ENCODE measurements at places on chromosomes 1 and 21. TPM values are rescaled to one million over a fixed set of nuclear protein-coding genes. Genes with fewer than 3 reads are reported as not detected.

The FAM163A gene
- polyA plus RNA-seq: not detected

GRCh38 chr1:166184897-166185296 lies 18.1 kb upstream of the FAM78B start:
- DNase-seq: peak; percentile 21

The MEF2D gene
- polyA plus RNA-seq: 11.5 TPM

GRCh38 chr21:38441153-38441552 lies 57.1 kb downstream of the ERG start:
- no peak for DNase-seq

- no peak for DNase-seq
These were observed 37.1 kb upstream of the RAP1GAP start for GRCh38 chr1:21706151-21706835.

- DNase-seq: no peak
These were observed 858 bp upstream of the SUSD4 start for GRCh38 chr1:223364685-223365382.

GRCh38 chr1:85230305-85230977 lies 29.0 kb downstream of the C1orf52 start:
- DNase-seq: no peak

The B3GALT5 gene
- polyA plus RNA-seq: not detected

GRCh38 chr21:42443181-42443785 lies 39.6 kb downstream of the UBASH3A start:
- no peak for DNase-seq

- DNase-seq: no peak
These were observed 136.6 kb upstream of the VANGL1 start for GRCh38 chr1:115505148-115505571.

DNA sequence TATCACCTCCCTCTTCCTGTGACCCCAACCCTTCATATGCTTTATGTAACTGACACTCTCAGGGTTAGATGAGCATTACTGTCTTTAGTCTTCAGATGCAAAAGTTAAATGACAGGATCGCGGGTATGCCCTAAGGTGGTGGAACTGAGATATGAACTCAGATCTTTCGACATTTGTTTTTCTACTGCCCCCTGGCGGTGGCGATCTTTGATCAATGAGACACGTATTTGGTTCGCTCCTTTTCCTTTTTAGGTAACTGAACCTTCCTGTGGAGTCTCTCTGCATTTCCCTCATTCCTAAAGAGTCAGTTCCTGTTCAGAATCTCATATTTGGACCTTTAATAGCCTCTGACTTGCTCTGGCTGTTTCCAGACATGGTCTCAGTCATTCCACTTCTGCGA lies 47.8 kb upstream of the ZP4 start:
- no peak for DNase-seq

GRCh38 chr21:15430577-15430976 lies 299.2 kb upstream of the USP25 start:
- no peak for DNase-seq

DNA sequence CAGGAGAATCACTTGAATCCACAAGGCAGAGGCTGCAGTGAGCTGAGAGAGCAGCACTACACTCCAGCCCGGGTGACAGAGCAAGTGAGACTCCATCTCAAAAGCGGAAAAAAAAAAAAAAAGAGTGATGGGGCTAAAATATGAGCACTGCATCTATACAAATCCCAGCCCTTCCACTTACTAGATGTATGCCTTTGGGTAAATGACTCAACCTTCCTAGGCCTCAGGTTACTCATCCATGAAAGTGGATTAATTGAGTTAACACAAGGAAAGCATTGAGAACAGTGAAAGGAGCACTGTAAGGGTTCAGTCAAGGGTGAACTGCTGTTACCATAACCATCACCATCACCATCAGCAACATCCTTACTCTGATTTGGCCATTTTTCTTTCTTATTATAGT lies 226.4 kb upstream of the C8B start:
- DNase-seq: no peak

GRCh38 chr1:202860744-202861419 lies 28.1 kb downstream of the RABIF start:
- no peak for DNase-seq

- DNase-seq: no peak
These were observed 52.7 kb downstream of the TRMT1L start for GRCh38 chr1:185104083-185104482.

The CRNN gene
- polyA plus RNA-seq: 0.05 TPM

The HMCN1 gene
- polyA plus RNA-seq: 3.3 TPM

DNA sequence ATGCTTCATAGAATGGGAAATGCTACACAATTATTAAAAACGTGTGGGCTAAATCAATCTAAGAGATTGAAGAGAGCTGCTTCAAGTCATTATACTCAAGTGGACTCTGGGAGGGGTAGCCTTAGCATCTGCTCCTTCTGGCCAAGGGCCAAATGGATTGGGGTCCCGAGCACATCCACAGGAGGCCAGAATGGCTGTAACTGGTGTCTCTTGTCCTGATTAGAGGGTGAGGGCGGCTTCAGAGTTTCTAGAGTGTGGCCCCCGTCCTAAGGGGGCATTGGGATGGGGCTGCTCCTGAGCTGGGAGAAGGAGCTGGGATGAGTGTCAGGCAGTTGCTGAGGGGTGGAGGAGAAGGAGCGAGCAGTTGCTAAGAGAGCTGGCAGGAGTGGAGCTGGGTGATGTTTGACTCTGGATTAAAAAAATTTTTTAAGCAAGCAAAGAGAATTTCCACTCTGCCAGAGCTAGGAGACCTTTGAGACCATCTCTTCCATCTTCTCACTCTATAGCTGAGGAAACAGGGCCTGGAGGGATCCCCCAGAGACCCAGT lies 71.3 kb upstream of the TLR5 start:
- DNase-seq: no peak

DNA sequence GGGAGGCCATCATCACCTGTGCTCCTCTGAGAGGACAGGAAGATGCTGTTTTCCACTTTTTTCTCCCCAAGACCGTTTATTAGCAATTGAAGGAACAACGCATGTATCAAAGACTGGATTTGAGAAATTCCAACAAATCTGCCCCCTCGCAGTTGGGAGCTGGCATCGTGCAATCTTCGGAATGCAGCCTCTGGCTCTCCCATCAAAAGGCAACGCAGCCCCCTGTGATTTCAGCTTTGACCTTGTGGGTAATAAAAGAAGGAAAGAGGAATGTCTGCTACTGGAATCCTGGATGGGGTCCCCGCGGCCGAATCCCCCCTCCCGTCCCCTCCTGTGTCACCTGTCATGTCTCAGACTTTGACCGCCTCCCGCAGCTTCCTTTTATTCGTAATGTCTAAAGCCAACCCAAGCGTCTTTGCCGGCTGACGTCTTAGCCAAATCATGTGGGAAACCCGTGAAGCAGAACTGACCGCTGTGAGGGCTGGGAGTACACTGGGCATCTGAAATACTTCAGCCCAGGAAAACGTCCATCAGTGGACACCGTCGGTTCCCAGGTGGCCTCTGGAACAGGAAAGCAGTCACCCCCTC lies 101.5 kb downstream of the WDR4 start:
- DNase-seq: no peak

The PCP4L1 gene
- polyA plus RNA-seq: 0.04 TPM

The ATP6V1G3 gene
- not detected for polyA plus RNA-seq

The POGZ gene
- polyA plus RNA-seq: 29.9 TPM

GRCh38 chr1:182264185-182264584 lies 127.4 kb downstream of the GLUL start:
- DNase-seq: no peak

GRCh38 chr1:114517348-114517747 lies 6.3 kb upstream of the TRIM33 start:
- DNase-seq: peak; percentile 28

The ZMYND12 gene
- 0.31 TPM for polyA plus RNA-seq

The CACYBP gene
- polyA plus RNA-seq: 67.8 TPM

The AGRN gene
- 115 TPM for polyA plus RNA-seq

DNA sequence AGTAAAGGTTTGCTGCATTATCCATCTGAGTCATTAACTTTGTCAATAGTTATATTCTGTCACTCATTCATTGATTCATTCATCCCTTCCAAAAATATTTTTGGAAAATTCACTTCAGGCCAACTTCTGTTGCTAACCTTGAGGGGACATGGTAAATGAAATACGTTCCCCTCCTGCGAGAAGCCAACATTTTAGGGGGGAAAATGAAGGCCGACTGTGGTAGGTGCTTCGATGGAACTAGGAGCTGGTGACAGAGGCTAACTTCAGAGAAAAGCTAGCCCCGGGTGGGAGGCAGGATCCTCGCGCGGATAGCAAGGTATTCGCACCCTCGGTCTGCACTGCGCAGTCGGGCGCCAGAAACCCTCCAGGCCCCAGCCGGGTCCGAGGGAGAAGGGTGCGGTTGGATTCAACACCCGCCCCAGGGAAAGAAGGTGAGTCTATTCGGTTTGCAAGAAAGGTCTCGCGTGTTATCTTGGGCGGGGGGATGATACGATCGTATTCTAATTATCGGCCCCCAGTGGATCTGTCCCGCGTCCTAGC lies 646 bp upstream of the RRP15 start:
- DNase-seq: no peak

DNA sequence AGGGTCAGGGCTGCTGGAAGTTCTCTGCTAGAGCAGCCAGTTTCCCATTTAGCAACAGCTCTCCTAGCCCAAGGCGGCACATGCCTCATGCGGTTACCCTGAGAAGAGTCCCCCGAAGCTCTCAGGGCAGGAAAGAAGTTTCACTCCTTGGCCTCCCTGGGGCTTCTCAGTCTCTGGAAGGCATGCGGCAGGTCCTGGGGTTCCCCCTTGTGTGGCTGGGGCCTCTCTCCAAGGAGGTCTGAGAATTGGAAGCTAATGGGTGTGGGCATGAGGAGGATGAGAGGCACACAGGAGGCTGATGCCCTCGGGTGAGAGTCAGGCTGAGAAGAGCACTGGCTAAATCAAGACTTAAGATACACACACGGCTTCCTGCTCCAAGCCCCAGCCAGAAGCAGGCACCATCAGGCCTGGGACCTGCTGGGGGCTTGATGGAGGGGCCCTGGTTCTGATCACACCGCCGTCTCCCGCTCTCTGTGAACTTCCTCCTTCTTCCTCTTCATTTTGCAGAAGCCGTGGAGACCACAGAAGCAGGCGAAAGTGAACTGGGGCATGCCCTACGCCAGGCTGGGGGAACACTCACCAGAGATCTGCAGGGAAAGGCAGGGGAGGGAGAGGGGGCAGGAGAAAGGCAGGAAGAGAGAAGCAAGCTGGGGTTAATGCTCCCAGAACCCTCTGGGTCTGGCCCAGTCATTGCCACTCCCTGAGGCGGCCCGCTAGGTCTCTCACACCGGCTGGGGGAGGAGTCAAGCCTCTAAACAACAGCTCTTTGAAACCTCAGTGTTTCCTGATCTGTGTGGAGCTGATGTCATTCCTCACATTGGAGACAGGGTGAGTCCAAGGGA lies 15.1 kb downstream of the BLACAT1 start:
- DNase-seq: peak; percentile 88

The NMNAT2 gene
- 0.80 TPM for polyA plus RNA-seq

- no peak for DNase-seq
These were observed 7.3 kb upstream of the AMIGO1 start for GRCh38 chr1:109516872-109517271.

- DNase-seq: no peak
These were observed 160.7 kb downstream of the IER5 start for GRCh38 chr1:181249186-181249585.

DNA sequence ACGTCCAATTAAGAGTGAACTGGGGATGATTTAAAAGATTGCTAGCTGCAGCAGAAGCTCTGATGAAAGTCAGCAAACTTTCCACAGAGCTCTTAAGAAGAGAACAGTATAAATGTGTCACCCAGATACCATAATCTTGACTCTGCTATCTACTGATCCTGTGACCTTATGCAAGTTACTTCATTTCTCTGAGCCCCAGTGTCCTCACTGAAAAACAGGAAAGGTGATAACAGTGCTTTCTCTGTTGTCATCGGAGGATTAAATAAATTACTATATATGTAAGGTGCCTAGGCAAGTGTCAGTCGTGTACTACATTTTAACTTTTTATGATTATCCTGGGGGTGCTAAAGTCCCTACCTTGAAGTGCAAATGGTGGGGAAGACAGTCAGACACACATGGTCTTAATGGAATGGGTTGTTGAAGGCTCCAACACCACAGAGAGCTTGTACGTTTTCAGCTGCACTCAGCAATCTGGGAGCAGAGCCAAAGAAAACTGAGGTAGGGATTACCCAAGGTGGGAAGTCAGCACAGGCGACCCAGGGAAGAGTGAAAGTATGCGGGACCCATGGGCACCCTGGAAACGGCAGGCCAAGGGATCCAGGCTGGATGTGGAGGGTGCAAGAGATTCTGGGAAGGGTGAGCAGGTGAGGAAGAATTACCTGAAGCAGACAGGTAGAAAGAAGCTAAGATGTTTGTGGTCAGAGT lies 82.8 kb downstream of the DTL start:
- DNase-seq: no peak

DNA sequence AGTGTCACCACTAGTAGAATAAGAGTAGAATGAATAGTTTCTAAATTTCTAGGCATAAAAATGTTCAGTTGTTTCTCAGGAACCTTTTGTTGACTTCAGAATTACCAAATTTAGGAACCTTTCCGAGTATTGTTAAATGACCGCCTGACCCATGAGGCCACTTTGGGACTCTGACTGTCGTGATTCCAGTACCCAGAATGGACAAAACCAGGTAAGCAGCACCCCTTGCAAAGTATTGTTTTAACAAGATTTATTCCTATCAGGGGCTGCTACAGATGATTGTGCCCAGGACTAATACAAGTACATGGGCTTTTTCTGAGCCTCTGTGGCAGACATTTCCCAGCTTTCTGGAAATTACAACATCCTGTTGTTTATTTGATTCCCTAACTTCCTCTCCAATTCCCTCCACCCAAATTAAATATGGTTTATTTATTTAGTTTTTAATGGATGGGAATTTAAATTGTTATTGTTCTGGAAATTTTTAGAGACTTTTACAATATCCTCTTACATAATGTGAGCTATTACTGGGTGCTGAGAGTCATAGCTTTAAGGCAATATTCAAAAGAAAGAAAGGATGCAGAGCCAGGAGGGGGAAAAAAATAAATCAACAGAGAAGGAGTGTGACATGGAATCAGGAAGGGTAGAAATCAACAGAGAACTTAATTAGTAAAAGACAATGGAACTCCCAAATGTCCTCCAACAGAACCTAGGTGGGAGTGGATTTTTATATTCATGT lies 37.4 kb upstream of the NTPCR start:
- no peak for DNase-seq

DNA sequence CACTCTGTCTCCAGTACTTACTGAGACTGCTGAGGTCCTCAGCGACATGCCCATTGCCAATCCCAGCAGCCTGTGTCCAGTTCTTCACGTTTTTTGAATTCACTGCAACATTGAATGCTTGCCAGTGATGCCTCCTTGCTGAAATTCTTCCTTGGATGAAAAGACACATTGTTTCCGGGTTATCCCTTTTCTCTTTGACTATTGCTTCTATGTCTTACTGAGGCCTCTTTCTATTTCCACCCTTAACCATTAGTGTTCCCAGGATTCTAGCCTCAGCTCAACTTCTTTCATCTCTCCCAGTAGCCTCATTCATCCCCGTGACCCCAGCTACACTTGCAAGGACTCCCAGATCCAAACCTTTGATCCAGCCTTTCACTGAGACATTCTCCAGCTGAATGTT lies 46.5 kb upstream of the KIF26B start:
- no peak for DNase-seq

- DNase-seq: no peak
These were observed 663 bp downstream of the ATP13A2 start for GRCh38 chr1:17011092-17011438.

- no peak for DNase-seq
These were observed 141.7 kb downstream of the GALNT2 start for GRCh38 chr1:230208619-230209261.

The OR10J1 gene
- not detected for polyA plus RNA-seq

Measured in keratinocyte (primary cell).